Caco-2 (cell line): ENCODE measurements at places on chromosomes 13 and 19. TPM values are rescaled to one million over a fixed set of nuclear protein-coding genes. Genes with fewer than 3 reads are reported as not detected.

The LHB gene
- 0.68 TPM in 1 of 2 replicates, not detected in the other for total RNA-seq

- no peak for DNase-seq
Observed at GRCh38 chr13:66657165-66657881, 572.8 kb downstream of the PCDH9 start.

- DNase-seq, result no peak
Observed at GRCh38 chr19:11426656-11427055, 7.5 kb upstream of the RGL3 start.

DNA sequence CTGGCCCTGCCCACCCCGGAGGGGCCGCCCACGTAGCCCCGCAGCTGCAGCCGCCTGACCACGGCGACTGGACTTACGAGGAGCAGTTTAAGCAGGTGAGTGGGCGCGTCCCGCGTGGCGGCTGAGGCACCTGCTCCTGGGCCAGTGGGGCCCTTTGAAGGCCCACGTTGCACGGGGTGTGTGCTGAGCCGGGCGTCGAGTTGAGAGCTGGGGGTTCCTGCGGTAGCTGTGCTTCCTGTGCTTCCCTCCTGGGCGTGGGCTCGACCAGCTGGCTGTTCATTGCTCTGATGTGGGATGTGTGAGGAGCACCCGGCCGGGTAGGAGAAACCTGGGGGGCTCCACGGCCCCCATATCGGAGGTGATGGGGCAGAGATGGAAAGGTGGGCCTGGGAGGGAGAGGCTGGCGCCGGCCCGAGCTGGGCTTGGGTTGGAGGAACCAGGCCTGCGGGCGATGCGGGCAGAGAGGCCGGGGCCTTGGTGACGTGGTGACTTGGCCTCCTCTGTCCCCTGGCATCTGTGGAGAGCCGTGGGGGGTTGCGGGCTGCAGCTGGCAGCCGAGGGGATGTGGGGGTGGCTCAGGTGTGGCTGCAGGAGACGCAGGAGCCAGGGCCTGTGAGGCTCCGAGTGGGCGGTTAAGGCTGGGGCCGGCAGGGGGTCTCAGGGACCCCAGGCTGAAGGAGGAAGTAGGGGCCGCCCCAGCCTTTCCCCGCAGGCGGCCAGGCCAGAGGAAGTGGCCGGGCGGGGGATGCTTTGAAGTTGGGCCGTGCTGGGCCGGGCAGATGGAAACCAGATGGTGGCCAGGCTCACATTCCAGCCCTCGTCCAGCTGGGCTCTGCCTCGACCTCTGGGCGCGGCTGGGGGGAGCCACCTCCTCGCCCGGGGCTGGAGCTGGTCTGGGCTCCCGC is 7.1 kb downstream of the ARID3A start:
- peak; percentile 77 for DNase-seq

GRCh38 chr13:41934120-41934519 is 26.8 kb downstream of the VWA8 start:
- DNase-seq, result no peak

DNA sequence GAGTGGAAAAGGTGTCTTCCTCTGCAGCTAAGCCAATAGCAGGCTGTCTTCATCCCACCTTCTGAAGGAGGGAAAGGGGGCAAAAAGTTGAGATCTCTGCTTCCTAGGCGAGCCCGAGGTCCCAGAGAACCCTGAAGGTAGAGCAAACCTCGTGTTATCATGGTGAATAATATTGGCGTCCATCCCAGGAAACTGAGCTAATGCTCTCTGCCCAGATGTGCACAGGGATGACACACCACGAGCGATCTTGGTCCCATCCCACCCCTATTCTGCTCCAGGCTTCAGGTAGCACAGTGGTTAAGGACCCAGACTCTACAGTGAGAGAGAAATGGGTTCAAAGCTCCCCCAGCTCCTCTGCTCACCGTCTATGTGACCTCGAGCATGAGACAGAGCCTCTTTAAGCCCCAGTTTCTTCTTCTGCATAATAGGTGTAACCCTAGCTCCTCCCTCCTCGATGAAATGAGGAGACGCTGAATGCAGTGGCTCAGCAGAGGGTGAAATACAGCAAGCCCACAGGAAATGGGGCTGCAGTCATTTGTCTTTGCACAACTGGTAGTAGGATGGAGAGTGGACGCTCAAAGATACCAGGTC is 9.9 kb upstream of the CEACAM20 start:
- no peak for DNase-seq
